Fibroblast of skin of abdomen (primary cell): ENCODE measurements at places on chromosomes 2 and 18.

- DNase-seq: peak; percentile 47
Measured at GRCh38 chr2:36670881-36671595, 25.5 kb upstream of the VIT start.

- no peak for DNase-seq
Measured at GRCh38 chr2:167759531-167759930, 487.9 kb downstream of the STK39 start.

DNA sequence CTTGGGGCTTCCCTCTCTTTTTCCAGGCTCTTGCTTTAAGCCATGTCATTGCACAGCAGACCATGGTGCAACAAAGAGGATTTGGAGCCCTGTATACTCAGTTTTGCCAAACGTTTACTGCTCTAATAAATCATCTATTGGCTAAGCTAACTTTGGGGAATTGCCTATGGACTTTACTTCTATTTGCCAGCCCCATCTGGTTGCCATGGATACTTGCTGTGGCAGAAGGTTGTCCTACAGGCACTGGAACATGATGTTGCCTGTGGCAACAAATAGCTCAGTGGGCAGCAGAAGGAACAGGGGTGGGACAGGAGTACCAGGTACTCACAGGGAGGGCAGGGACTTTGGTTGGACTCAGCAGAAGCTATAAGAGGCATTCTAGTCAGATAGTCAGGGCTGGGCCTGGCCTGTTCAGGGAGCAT, 129.7 kb downstream of the CCDC85A start:
- no peak for DNase-seq

GRCh38 chr2:221807706-221808105, 235.6 kb upstream of the EPHA4 start:
- no peak for DNase-seq

GRCh38 chr2:199910338-199911051, 598 bp upstream of the C2orf69 start:
- DNase-seq: no peak

GRCh38 chr18:24432618-24433017, 6.1 kb downstream of the IMPACT start:
- no peak for DNase-seq

GRCh38 chr2:24926602-24927252, 6.7 kb upstream of the ADCY3 start:
- peak; percentile 35 for DNase-seq

DNA sequence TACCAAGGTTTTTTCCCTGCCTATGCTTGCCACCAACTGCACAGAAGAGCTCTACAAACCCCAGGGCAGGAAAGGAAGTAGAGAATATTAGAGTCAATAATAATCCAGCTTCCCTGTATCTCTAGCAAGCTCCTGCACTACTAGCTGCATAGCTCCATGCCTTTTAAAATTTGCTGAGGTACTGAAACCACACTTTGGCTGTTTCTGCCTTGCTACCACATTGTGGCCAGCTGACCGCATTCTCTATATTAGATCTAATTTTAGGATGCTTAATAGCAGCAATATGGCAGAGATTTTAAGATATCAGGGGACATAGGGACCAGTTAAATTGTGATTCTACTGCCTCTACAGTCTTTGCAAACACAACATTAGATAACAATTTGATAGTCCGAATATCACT, 534.6 kb downstream of the MBD2 start:
- no peak for DNase-seq

GRCh38 chr18:37460604-37461003, 105.0 kb downstream of the CELF4 start:
- DNase-seq: no peak

- DNase-seq: no peak
Measured at GRCh38 chr18:9330419-9330818, 4.2 kb upstream of the TWSG1 start.

GRCh38 chr2:46197672-46198071, 99.5 kb upstream of the EPAS1 start:
- DNase-seq: no peak

DNA sequence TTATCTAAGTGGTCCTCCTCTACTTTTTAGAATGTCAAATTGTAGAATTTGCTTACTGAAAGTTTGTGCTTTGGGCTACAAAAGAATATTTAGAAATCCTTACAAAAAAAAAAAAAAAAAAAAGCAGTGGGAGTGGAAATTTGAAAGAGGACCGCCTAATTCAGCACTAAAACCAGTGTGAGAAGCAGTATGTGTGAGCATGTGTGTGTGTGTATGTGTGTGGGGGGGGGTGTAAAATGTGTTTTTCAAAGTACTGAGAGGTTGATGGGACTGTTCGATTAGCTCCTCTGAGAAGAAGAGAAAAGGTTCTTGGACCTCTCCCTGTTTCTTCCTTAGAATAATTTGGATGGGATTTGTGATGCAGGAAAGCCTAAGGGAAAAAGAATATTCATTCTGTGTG, at the start of gene VIT:
VIT (plus strand) TSS at position 175 of the 400 bp plus-strand sequence. CDS start 19,664 bp downstream, outside the sequence.
- no peak for DNase-seq

- DNase-seq: peak; percentile 29
Measured at GRCh38 chr2:134460583-134460998, 206.7 kb downstream of the MGAT5 start.

GRCh38 chr2:3650140-3650920, 7.7 kb upstream of the ALLC start:
- DNase-seq: no peak

- no peak for DNase-seq
Measured at GRCh38 chr2:60352491-60353405, 200.7 kb downstream of the BCL11A start.

DNA sequence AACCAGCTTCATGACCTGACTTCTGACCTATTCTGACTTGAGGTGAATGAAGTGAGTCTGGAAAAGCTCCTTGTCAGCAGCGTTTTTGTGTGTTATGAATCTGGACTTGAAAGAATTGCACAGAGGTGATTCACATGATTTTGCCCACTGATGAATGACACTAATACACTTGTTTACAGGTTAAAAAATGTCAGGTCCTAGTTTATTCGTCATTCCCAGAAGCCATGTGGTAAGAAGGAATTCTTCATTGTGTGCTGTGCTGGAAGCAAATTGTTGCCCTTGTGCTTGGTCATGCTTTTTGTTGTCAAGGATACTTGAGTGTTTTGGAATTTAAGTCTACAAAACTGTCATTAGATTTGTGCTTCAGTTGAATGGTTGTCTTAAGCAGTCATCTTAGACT, 15.5 kb downstream of the SEC11C start:
- DNase-seq: peak; percentile 78
